PC-9 (cell line): ENCODE measurements at places on chromosomes 3 and 15. TPM values are rescaled to one million over a fixed set of nuclear protein-coding genes. Genes with fewer than 3 reads are reported as not detected.

FBXO40 gene
- not detected in 2 replicates for total RNA-seq

- DNase-seq: no peak
Measured at GRCh38 chr3:128550471-128551126, 57.6 kb upstream of the GATA2 start.

- no peak for DNase-seq
Measured at GRCh38 chr3:182479419-182480336, 313.6 kb upstream of the ATP11B start.

- DNase-seq: no peak
Measured at GRCh38 chr3:111956995-111957734, 21.7 kb upstream of the ABHD10 start.

DNA sequence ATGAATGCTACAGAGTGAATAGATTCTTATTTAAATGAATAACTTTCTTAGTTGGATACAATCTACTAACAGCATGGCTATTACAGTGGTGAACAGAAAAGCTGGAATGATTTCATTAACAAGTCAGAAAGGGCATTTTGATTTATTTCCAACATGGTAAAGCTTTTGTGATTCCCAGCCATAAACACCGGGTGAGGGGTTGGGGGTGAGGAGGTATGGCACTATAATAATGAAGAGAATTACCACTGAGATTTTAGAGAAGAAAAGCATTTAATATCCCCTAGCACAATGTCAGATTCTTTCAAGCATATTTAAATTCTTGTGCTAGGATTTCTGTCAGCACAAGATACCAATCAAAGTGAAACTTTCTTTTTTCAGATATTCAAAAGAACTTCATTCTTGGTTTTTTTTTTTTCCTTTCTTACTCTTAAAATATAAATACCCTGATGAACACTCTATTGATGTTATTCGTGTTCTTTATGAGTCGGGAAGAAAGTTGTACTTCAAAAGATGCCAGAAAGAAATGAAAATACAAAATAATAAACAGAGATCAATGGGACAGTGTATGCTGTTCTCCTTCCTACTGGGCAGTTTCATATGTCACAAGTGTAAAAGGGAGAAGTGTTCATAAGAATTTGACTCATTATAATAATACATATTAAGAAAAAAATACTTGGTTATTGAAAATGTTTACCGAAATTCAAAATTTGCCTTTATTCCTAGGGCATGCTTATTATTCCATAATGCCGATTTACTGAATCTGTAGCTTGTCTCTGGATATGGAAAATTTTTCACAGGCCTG lies 522.8 kb downstream of the CADM2 start:
- DNase-seq: no peak
